Spinal cord (tissue), 10 donors: ENCODE measurements at places on chromosomes 5 and 9. TPM values are rescaled to one million over a fixed set of nuclear protein-coding genes. Genes with fewer than 3 reads are reported as not detected.

The MAMDC2 gene
- total RNA-seq: 8.2 TPM

The FABP6 gene
- 2.8 TPM for total RNA-seq

The GALT gene
- 72.4 TPM for total RNA-seq

The ANKRD34B gene
- 0.39 TPM for total RNA-seq

The RASGEF1C gene
- 4.4 TPM for total RNA-seq

The SLC6A19 gene
- total RNA-seq: 0.06 TPM

The LAMC3 gene
- total RNA-seq: 24.1 TPM

The WDR31 gene
- total RNA-seq: 4.8 TPM

The C9orf153 gene
- total RNA-seq: 1.2 TPM

The TSSK1B gene
- total RNA-seq: 0.10 TPM

The FCN1 gene
- total RNA-seq: 13.8 TPM

The PCDHGA6 gene
- 8.5 TPM for total RNA-seq

The ITGA2 gene
- 14.1 TPM for total RNA-seq

The SOWAHA gene
- 1.2 TPM for total RNA-seq

The SLIT3 gene
- 18.5 TPM for total RNA-seq

The NR6A1 gene
- 2.8 TPM for total RNA-seq
